ENCODE measurements at places on chromosomes 12 and 14. TPM values are rescaled to one million over a fixed set of nuclear protein-coding genes. Genes with fewer than 3 reads are reported as not detected.

The BHLHE41 gene
- total RNA-seq, result 5.7 TPM

The TAS2R20 gene
- 3.8 TPM for total RNA-seq

- H3K4me1 ChIP-seq, result no peaks in the 10 kb centered on the region
- no peak overlapping the region for H3K27ac ChIP-seq
- no peaks in the 10 kb centered on the region for H3K27me3 ChIP-seq
Observed at GRCh38 chr12:107736914-107737313, 24.0 kb downstream of the PRDM4 start.

GRCh38 chr14:88802596-88802995 is 9.8 kb upstream of the EML5 start:
- peaks cover 29% of the 10 kb centered on the region for H3K27me3 ChIP-seq
- no peak for DNase-seq
- H3K4me1 ChIP-seq, result no peaks in the 10 kb centered on the region
- H3K27ac ChIP-seq, result no peak overlapping the region
- H3K4me3 ChIP-seq, result no peak overlapping the region

DNA sequence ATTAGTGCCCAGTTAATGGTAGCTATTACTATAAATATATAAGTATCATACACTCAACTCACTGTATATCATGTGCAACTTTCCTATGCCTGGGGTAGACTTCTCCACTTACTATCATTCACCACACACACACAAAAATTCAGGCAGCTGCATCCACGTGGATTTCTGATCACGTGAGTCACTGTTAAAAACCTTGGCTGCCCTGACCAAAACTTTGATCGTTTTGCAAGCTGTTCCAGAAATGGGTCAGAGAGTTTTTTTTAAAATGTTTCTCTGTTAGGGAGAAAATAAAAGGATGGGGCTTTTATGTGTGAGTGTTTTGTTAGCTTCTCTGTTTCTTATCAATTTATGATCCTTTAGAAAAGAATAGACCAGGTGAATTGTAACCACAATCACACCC is 198.2 kb upstream of the CNOT2 start:
- peaks cover 10% of the 10 kb centered on the region for H3K4me1 ChIP-seq
- H3K27ac ChIP-seq, result no peak overlapping the region
- no peaks in the 10 kb centered on the region for H3K36me3 ChIP-seq
- H3K27me3 ChIP-seq, result no peaks in the 10 kb centered on the region
- no peak overlapping the region for H3K4me3 ChIP-seq

The GALNT16 gene
- 6.4 TPM for total RNA-seq

- peaks cover 15% of the 10 kb centered on the region for H3K4me1 ChIP-seq
- no peak overlapping the region for H3K27ac ChIP-seq
- H3K27me3 ChIP-seq, result no peaks in the 10 kb centered on the region
- H3K4me3 ChIP-seq, result no peak overlapping the region
- DNase-seq, result no peak
Observed at GRCh38 chr12:106425061-106425702, 67.6 kb downstream of the POLR3B start.

The SERPINA12 gene
- not detected for total RNA-seq

DNA sequence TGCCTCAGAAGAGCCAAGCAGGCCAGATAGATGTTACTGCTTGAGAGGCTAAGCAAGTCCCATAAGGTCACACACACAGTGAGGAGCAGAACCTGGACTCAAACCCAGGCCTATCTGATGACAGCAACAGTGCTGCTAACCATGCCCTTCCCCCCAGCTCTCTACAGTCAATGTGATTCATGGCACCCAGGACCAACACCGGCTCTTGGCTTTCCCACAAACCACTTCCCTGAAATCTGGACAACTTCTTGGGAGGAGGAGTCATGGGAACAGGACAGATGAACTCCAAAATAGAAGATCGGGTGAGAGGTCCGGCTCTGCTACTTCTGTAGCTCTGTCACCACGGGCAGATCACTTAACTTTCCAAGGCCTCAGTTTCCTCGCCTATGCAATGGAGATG is 716 bp upstream of the PTGDR start:
- peaks cover 12% of the 10 kb centered on the region for H3K4me1 ChIP-seq
- no peaks in the 10 kb centered on the region for H3K36me3 ChIP-seq

GRCh38 chr14:92033906-92034687 is 5.8 kb downstream of the TRIP11 start:
- peaks cover 25% of the 10 kb centered on the region for H3K4me1 ChIP-seq
- H3K36me3 ChIP-seq, result peaks cover 15% of the 10 kb centered on the region
- H3K27me3 ChIP-seq, result no peaks in the 10 kb centered on the region
- H3K4me3 ChIP-seq, result no peak overlapping the region
- H3K27ac ChIP-seq, result no peak overlapping the region

The KDM5A gene
- total RNA-seq, result 87.7 TPM

- H3K27me3 ChIP-seq, result peaks cover 14% of the 10 kb centered on the region
- H3K36me3 ChIP-seq, result no peaks in the 10 kb centered on the region
- no peak overlapping the region for H3K4me3 ChIP-seq
- DNase-seq, result no peak
- no peak overlapping the region for H3K27ac ChIP-seq
- H3K4me1 ChIP-seq, result peaks cover 4% of the 10 kb centered on the region
Observed at GRCh38 chr14:33589334-33589733, 361.5 kb downstream of the EGLN3 start.

The LRP1-AS gene
- total RNA-seq, result not detected

DNA sequence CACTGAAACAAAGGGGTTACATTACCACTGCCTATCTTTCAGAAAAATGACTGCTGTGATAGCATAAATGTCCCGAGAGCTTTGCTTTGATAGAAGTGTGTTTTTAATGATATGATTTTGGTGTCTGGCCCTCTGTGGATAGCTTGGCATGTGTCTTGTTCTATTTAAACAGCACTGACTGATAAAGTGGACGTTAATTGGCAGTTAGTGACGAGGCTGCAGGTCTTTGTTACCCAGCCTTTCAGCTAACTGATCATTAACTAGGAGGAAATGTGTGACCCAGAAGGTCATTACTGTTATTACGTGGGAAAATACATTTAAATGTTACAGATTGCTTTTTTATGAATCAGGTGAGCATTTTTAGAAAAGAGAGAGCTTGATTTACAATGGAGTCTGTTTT is 428.3 kb downstream of the DIO2 start:
- no peak for DNase-seq
- peaks cover 9% of the 10 kb centered on the region for H3K36me3 ChIP-seq
- H3K4me3 ChIP-seq, result no peak overlapping the region
- no peak overlapping the region for H3K27ac ChIP-seq
- peaks cover 12% of the 10 kb centered on the region for H3K27me3 ChIP-seq
- peaks cover 27% of the 10 kb centered on the region for H3K4me1 ChIP-seq

The CMAS gene
- 27.2 TPM for total RNA-seq

The COL2A1 gene
- total RNA-seq, result 86.4 TPM

- H3K4me1 ChIP-seq, result peaks cover 3% of the 10 kb centered on the region
- H3K27ac ChIP-seq, result no peak overlapping the region
- H3K27me3 ChIP-seq, result no peaks in the 10 kb centered on the region
- H3K4me3 ChIP-seq, result no peak overlapping the region
Observed at GRCh38 chr12:29208060-29208459, 59.0 kb downstream of the FAR2 start.

The MYL2 gene
- total RNA-seq, result not detected

- H3K27me3 ChIP-seq, result no peaks in the 10 kb centered on the region
- peak; percentile 48 for DNase-seq
- H3K4me3 ChIP-seq, result no peak overlapping the region
- H3K36me3 ChIP-seq, result peaks cover 10% of the 10 kb centered on the region
- peak overlapping the region; percentile 50 for H3K27ac ChIP-seq
- peaks cover 17% of the 10 kb centered on the region for H3K4me1 ChIP-seq
Observed at GRCh38 chr14:55354500-55354899, 57.1 kb downstream of the ATG14 start.

- H3K4me1 ChIP-seq, result no peaks in the 10 kb centered on the region
- H3K4me3 ChIP-seq, result no peak overlapping the region
- H3K27me3 ChIP-seq, result no peaks in the 10 kb centered on the region
- H3K36me3 ChIP-seq, result peaks cover 6% of the 10 kb centered on the region
- no peak overlapping the region for H3K27ac ChIP-seq
Observed at GRCh38 chr12:46647034-46647433, 178.8 kb downstream of the SLC38A4 start.

DNA sequence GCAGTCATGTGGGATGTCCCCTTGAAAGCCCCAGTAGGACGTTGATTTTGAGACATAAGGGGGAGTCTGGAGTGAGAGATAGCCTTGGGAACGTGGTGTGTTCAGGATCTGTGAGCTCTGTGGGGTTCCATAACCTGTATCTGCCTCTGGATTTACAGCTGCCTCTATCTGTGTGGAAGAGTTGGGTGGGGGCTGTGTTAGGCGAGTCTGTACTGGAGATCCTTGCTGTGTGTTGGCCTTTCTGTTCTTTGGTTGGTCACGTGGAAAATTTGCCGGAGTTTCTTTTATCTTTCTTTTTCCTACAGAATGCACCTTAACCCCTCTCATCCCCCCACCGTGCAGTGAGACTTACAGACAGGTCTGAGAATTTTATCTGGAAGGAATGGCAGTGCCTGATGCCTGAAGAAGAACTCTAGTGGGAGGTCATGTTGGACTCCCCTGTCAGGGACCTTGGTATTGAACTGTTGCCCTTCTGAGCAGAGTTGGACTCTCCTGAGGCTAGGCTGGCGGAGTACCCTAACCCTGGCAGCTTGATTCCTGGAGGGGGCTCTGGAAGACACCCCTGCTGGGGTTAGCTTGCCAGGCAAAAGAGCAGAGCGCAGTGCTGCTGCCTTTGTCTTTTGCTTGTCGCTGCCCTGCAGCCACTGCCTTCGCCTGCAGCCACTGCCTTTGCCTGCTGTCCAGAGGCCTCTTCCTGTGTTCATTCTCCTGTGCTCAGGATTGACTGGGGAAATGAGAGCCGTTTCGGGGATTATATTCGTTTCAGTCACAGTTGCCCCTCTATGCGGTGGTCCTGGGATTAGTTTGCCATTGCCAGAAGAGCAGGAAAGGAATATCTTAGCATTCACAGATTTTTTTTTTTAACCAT is 34.1 kb downstream of the ZNF664 start:
- H3K36me3 ChIP-seq, result peaks cover 20% of the 10 kb centered on the region
- H3K4me1 ChIP-seq, result peaks cover 22% of the 10 kb centered on the region
- DNase-seq, result no peak
- no peaks in the 10 kb centered on the region for H3K27me3 ChIP-seq

DNA sequence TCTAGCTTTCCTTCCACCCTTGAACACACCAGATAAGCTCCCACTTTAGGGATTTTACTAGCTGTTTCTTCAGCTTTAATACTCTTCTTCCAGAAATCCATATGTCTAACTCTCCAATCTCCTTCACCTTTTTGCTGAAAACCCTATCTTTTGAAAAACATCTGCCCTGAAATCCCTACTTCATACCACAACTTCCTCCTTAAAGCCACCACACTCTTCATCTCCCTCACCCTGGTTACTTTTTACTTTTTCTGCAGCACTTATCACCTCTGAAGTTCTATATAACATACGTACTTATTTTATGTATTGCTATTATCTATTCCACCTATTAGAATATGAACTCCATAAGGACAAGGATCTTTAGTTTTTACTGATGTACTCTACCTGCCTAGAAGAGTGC is 28.6 kb upstream of the PTPRQ start:
- H3K4me3 ChIP-seq, result no peak overlapping the region
- H3K36me3 ChIP-seq, result no peaks in the 10 kb centered on the region
- DNase-seq, result no peak
- H3K27me3 ChIP-seq, result peaks cover 3% of the 10 kb centered on the region
